ENCODE measurements at places on chromosomes 7 and 10.

DNA sequence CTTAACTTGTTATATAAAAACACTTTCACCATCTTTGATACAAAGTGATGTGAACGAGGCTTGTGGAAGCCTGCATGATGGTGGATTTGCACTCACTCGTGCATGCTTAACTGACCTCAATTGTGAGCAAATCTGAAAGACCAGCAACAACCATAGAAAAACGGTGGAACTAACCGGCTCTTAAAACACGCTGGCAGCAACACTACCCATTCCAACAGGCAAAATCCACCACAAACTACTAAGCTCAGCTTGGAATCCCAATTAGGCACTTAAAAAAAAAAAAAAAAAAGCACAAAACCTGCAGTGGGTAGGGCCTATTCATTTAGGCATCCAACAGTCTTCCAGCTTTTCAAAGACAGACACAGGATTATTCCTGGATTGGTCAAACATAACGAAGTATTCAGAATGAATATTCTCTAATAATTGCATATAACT, 1.8 kb downstream of the GDI2 start:
- peak; percentile 65 for DNase-seq

GRCh38 chr10:12481924-12482323, 132.6 kb downstream of the CAMK1D start:
- no peak for DNase-seq

GRCh38 chr10:97234400-97234799, 48.6 kb upstream of the SLIT1 start:
- peak; percentile 62 for DNase-seq

GRCh38 chr10:30865141-30865926, 166.3 kb downstream of the ZNF438 start:
- DNase-seq: peak; percentile 35

DNA sequence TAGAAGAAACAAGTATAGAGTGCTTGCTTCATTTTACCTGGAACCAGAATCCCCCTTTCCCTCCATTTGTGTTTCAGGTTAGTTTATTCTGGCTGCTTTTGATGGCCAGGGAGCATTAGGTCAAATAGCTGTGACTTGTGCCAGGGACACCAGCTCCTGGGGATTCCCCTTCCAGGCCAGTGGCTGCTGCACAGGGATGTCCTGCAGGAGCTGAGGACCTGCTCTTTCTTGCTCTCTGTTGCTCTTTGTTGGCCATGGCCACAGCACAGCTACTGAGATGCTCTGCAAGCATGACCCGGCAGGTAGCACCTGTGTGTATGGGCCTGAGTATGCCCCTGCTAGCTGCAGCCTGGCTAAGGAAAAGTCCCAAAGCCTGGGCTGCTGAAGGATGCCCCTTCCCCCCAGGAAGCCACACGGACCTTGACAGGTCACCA, 208.9 kb downstream of the EBF3 start:
- no peak for DNase-seq

DNA sequence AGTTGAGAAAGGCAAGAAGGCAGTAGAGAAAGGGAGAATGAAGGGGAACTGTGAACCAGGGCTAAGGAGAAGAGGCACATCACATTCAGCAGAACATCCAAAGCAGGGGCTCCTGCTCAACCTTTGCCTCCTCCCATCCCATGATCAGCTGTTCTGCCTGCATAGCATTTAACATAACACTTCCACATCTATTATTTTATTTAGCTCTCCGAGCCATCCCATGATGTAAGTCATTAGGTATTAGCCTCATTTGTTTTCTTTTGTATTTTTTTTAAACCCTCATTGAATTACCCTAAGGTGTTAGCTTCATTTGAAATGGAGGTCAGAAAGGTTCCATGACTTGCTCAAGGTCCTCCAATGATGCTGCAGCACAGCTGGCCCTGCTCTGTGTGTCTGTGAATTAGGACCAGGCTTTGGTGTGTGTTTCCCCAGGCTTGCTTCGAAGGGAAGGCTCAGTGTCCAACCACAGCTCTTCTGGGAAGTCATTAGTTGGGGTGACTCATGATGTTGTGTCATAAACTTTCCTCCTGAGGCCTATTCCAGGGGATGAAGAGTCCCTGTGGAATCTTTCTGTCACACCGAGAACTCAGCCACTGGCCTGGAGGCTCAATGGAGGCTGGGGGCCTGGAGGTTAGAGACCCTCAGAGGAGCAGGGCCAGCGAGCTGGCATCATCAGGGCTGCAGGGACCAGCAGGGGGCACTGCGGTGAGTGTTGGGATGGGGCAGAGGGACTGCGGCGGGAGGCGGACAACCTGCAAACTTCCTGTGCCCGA, 16.5 kb downstream of the NPFFR1 start:
- peak; percentile 99 for DNase-seq

- no peak for DNase-seq
Measured at GRCh38 chr10:5924889-5925288, 34.8 kb downstream of the FBH1 start.

- DNase-seq: peak; percentile 77
Measured at GRCh38 chr7:516606-517456, 2.8 kb downstream of the PDGFA start.

DNA sequence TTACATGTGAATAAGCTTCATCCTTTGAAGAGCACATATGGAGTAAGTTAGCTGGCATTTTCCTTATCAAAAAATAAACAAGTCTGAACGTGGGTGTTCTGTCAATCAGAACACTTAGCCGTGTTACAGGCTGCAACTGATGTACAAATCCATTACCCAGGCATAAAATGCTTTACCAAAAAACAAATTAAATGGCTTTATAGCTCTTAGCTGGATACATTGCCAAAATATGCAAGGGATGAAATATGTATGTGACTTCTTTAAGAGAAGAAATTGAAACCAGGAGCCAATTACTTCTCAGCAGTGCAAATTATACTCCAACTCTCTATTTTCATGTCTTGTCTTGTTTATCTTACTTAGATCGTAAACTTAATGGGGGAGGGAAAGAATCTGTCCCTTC, 214.8 kb downstream of the DGKB start:
- no peak for DNase-seq

DNA sequence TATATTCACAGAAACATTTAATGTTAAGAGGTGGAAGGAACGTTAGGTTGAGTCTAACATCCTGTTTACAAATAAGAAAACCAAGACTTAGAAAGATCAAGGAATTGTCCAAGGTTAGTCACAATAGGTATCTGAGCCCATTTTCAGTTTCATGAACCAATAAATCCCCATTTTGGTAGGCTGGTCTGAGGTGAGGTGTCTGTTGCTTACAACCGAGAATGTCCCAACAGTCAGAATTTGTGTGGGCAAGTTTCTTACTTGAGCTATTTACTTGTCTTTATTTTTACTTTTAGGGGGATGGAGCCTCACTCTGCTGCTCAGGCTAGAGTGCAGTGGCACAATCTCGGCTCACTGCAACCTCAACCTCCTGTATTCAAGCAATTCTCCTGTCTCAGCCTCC, 23.6 kb downstream of the PANK1 start:
- no peak for DNase-seq

DNA sequence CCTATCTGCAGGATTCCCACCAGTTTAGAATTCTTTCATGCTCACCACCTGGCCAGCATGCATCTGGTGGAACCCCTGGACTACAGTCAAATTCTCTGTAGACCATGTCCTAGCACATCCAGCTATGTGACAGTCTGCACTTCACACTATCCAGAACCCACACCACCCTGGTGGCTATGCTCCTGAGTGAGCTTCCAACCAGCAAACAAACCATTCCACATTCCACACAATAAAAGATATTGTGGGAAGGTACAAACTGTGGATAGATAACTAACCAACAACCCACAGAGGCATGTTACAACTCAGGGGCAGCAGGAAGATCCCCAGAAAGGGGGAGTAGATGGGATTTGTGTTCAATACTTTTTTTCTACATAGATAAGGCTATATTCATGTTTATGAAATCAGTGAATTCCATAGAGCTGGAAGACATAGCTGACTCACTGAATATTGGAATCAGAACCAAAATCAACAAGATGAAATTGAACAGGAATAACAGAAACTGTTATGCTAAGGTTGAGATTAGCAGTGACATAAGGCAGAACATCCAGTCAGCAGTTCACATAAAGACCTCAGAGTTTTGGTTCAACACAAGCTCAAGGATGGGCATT, 72.5 kb downstream of the LRRC17 start:
- DNase-seq: peak; percentile 43

- no peak for DNase-seq
Measured at GRCh38 chr10:118596426-118597124, 1.1 kb upstream of the PRLHR start.

GRCh38 chr10:83603708-83604107, 535.6 kb upstream of the GHITM start:
- DNase-seq: no peak

GRCh38 chr10:74930965-74931364, 104.6 kb downstream of the KAT6B start:
- DNase-seq: no peak

GRCh38 chr7:27921081-27921836, 181.3 kb downstream of the TAX1BP1 start:
- peak; percentile 82 for DNase-seq

DNA sequence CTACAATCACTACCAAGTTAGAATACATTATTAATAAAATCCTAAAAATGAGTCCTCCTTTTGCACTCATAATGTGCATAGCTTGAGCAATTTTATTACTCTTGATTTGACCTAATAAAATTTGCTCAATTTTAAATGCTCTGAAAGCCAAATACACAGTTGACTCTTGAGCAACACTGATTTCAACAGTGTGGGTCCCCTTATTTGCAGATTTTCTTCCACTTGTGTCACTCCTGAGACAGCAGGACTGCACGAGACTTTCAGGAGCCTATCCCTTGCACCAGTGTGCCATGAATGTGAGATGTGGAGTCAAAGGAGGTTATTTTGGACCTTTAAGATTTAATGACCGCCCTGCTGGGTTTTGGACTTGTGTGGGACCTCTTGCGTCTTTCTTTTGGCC, 23.2 kb downstream of the RNF216 start:
- DNase-seq: no peak

GRCh38 chr10:35426657-35427056, 90.3 kb downstream of the CCNY start:
- DNase-seq: no peak

DNA sequence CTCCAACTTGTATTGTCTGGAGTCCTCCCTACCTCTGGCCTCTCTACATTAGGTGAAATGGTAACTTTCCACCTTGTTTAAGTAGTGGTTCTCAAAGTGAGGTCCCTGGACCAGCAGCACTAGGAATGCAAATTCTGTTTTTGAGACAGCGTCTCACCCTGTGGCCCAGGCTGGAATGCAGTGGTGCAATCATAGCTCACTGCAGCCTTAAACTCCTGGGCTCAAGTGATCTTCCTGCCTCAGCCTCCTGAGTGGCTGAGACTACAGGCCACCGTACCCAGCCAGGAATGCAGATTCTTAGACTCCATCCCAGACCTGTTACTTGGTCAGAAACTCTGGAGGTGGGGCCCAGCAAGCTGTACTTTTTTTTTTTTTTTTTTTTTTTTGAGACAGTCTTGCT, 6.8 kb upstream of the TBL2 start:
- DNase-seq: no peak

- DNase-seq: no peak
Measured at GRCh38 chr7:39184391-39184790, 206.7 kb downstream of the POU6F2 start.

- no peak for DNase-seq
Measured at GRCh38 chr10:77223526-77224460, 413.8 kb downstream of the KCNMA1 start.

GRCh38 chr10:106795619-106796018, 368.9 kb downstream of the SORCS1 start:
- peak; percentile 43 for DNase-seq

DNA sequence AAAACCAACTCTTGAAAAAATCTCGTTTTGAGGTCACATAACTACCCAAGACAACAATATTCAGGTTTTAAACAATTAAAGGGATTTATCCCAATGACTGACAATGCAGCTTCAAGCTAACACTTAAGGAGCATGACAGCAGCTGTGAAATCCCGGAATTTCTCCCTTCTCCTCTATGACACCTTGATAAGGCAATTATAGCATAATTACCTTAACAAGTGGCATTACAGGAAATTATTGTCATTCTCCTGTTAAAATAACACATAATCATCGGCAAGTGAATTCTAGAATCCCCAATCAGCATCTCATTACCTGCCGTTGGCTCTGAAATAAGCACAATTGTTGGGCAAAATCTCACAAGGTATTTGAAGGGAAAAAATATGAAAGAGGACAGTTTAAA, 417.0 kb upstream of the PFKP start:
- DNase-seq: no peak

- no peak for DNase-seq
Measured at GRCh38 chr10:11098666-11099065, 81.0 kb downstream of the CELF2 start.

DNA sequence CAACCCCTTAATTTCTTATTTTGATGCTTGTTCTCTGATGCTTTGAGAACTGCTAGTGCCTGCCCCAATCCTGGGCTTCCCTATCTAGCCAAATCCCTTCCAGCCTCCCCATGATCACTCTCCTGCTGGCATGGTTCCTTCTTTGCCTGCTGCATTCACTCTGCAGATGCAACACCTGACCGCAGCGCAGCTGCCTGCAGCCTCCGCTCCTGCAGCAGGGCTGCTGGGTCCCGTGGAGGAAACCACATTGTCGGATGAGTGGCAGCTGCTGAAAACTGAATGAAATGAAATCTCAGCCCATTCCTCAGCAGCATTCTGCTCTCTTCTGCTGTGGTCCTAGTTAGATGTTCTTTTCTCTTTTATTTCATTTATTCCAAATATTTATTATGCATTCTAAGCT, 320.3 kb downstream of the CCDC3 start:
- no peak for DNase-seq

GRCh38 chr7:35285799-35286198, 31.9 kb upstream of the TBX20 start:
- no peak for DNase-seq

GRCh38 chr10:28873540-28873939, 196.2 kb downstream of the BAMBI start:
- no peak for DNase-seq

DNA sequence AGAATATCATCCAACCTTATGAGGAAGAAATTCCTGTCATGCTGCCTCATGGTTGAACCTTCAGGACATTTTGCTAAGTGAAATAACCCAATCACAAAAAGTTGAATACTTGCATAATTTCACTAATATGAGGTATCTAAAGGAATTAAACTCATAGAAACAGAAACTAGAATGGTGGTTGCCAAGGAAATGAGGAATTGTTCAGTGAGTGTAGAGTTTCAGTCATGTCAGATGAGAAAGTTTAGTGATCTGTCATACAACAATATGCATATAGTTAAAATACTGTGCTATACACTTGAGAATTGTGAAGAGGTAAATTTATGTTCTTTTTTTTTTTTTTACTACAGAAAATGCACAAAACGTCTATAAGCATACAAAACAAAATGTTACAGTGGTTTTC, 60.7 kb downstream of the R3HCC1L start:
- peak; percentile 5 for DNase-seq

DNA sequence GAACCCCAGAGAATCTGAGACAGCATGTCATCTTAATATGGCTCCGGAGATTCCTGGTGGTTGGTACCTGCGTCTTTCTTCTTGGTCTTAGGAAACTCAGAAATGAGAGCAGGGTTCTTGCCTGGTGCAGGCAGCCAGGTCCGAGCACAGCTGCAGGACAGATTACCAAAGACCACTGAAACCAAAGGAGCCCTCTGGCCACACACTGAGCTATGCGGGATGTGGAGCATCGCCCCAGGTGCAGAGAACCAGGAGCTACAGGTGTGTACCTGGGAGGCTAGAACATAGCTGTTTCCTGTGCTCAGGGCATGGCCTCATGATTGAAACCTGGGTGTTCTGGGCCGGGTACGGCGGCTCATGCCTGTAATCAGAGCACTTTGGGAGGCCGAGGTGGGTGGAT, 635.4 kb downstream of the CALN1 start:
- no peak for DNase-seq

Measured in fibroblast of mammary gland (primary cell).